Melanocyte of skin (primary cell): ENCODE measurements at places on chromosomes 4 and X. TPM values are rescaled to one million over a fixed set of nuclear protein-coding genes. Genes with fewer than 3 reads are reported as not detected.

The CRMP1 gene
- total RNA-seq: under 0.01 TPM in 2 replicates

The FAM9B gene
- total RNA-seq: not detected in 2 replicates

The FRG1 gene
- total RNA-seq: 33.3 and 44.4 TPM in 2 replicates

The NXF2 gene
- not detected in 2 replicates for total RNA-seq

The CHRDL1 gene
- 0.15 and 0.33 TPM in 2 replicates for total RNA-seq

The P2RY10 gene
- total RNA-seq: not detected in 2 replicates

The KIT gene
- 50.6 and 61.4 TPM in 2 replicates for total RNA-seq

The TXK gene
- total RNA-seq: 0.15 and 0.33 TPM in 2 replicates

The SOD3 gene
- total RNA-seq: 0.15 TPM in 1 of 2 replicates, not detected in the other

The PRRG3 gene
- total RNA-seq: not detected in 2 replicates

The SLC9A6 gene
- 21.0 and 32.3 TPM in 2 replicates for total RNA-seq

The SOX3 gene
- not detected in 2 replicates for total RNA-seq

The CLTRN gene
- 0.34 and 0.36 TPM in 2 replicates for total RNA-seq

The OTC gene
- not detected in 2 replicates for total RNA-seq

The FATE1 gene
- not detected in 2 replicates for total RNA-seq

The ARMCX6 gene
- 25.6 and 28.7 TPM in 2 replicates for total RNA-seq

The SLC10A4 gene
- not detected in 2 replicates for total RNA-seq

The VEGFD gene
- 0.34 and 1.1 TPM in 2 replicates for total RNA-seq

The KLHL13 gene
- total RNA-seq: 0.69 and 1.1 TPM in 2 replicates
